ENCODE measurements at places on chromosomes 5 and 9.

DNA sequence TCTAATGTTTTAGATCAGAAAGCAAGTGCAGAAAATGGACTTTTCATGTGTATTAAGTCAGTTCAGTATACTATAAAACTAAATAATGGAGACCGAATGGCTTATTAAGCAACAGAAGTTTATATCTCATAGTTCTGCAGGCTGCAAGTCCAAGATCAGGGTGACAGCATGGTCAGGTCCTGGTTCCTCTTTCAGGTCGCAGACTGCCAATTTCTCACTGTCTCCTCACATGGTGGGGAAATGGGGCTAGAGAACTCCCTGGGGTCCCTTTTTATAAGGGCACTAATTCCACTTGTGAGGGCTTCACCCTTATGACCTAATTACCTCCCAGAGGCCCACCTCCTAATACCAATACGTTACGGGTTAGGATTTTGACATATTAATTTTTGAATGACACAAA, 48.7 kb downstream of the RICTOR start:
- no peak for DNase-seq

GRCh38 chr9:131656356-131657036, 83.4 kb downstream of the RAPGEF1 start:
- DNase-seq = peak; percentile 99

- no peak for DNase-seq
These were observed 103.8 kb downstream of the PRR16 start for GRCh38 chr5:120567921-120568320.

DNA sequence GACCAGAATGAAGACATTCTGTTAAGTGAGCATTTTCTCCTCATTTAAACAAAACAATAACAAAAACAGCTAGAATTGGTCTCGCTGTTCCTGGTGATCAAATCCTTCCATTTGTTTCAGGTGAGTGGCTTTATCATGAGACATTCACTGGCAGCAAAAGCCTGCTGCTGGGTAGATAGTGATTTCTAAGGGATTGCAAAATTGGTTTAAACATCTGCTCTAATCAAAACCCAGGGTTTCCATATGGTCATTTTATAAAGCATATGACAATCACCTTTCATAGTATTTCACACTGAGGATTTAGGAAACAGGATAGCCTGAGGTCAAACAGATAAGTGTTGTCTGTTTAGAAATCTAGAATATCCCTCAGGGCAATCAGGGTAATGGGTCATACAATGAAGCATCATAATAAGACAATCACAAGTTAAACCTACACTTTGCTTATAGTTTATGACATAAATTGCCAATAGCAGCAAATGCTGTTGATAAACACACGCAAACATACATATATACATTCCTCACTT, 769.6 kb upstream of the C9orf72 start:
- no peak for DNase-seq

DNA sequence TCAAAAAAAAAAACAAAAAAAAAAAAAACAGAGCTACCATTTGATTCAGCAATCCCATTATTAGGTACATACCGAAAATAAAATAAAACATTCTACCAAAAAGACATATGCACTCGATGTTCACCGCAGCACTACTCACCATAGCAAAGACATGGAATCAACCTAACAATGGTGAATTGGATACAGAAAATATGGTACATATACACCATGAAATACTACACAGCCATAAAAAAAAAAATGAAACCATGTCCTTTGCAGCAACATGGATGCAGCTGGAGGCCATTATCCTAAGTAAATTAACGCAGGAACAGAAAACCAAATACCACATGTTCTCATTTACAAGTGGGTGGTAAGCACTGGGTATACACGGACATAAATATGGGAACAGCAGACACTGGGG, 21.3 kb downstream of the MRPS27 start:
- DNase-seq = no peak

Data from AML-193 (cell line).